ENCODE measurements at places on chromosomes 3 and 15. TPM values are rescaled to one million over a fixed set of nuclear protein-coding genes. Genes with fewer than 3 reads are reported as not detected.

Gene CYP8B1
- polyA plus RNA-seq: not detected

Gene SLC51B
- polyA plus RNA-seq: not detected

Gene CSPG4
- polyA plus RNA-seq: 7.8 TPM

Gene ABHD10
- 20.5 TPM for polyA plus RNA-seq

Gene NR1I2
- 0.37 TPM for polyA plus RNA-seq

Gene CHRNB4
- 0.35 TPM for polyA plus RNA-seq

Gene GRK7
- polyA plus RNA-seq: not detected

Gene EBLN2
- 1.8 TPM for polyA plus RNA-seq

Gene RTP1
- polyA plus RNA-seq: not detected
